ENCODE measurements at places on chromosomes 3 and 15. TPM values are rescaled to one million over a fixed set of nuclear protein-coding genes. Genes with fewer than 3 reads are reported as not detected.

Gene CTXN2
- total RNA-seq, result not detected

Gene SEMA5B
- not detected for total RNA-seq

Gene IGSF10
- total RNA-seq, result not detected

Gene ACKR2
- total RNA-seq, result 0.61 TPM

Gene SERINC4
- total RNA-seq, result not detected

Gene ANKRD63
- total RNA-seq, result not detected

Gene CKMT1A
- 11.4 TPM for total RNA-seq

Gene LYZL4
- not detected for total RNA-seq

Gene THRB
- total RNA-seq, result 4.2 TPM

Gene SLC22A13
- total RNA-seq, result 1.9 TPM

Gene SST
- total RNA-seq, result not detected

Gene GRK7
- total RNA-seq, result not detected

Gene ZNF774
- 2.6 TPM for total RNA-seq

Gene BSN
- total RNA-seq, result 0.10 TPM

Gene EPHA6
- 0.66 TPM for total RNA-seq

Gene TICRR
- total RNA-seq, result 8.5 TPM

Gene MNS1
- total RNA-seq, result 1.5 TPM

GRCh38 chr3:13715167-13715954 is 164.5 kb downstream of the WNT7A start:
- DNase-seq, result no peak

- DNase-seq, result no peak
Observed at GRCh38 chr15:88006146-88006545, 250.4 kb downstream of the NTRK3 start.

GRCh38 chr3:153130312-153130977 is 31.6 kb upstream of the RAP2B start:
- peak; percentile 66 for DNase-seq

GRCh38 chr15:25230442-25230841 is 208.4 kb downstream of the UBE3A start:
- no peak for DNase-seq

GRCh38 chr3:194244167-194244566 is 107.0 kb downstream of the CPN2 start:
- DNase-seq, result no peak

GRCh38 chr3:197398286-197398878 is 100.0 kb upstream of the DLG1 start:
- DNase-seq, result no peak

DNA sequence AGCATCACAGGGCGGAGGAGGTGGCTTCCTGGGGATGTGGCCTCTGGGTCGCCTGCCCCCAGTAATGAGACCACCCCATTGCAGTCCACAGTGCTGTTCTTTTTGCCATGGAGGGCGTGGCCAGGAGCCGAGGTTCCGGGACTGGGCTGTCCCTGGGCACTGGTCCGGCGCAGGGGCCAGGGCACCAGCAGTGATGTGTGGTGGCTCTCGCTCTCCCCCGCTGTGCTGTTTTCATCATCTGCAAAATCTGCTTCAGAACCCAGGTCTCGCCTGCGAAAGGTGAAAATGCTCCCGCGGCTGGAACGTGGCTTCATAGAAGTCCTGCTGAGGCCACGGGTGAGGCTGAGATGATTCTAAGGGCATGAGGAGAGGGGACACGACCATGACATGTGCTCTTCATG is 45.8 kb downstream of the SCN5A start:
- no peak for DNase-seq

- DNase-seq, result no peak
Observed at GRCh38 chr15:42203891-42204290, 4.2 kb downstream of the VPS39 start.

GRCh38 chr3:189457201-189457607 is 174.0 kb upstream of the TP63 start:
- DNase-seq, result peak; percentile 20

GRCh38 chr3:176354843-176355242 is 842.4 kb downstream of the TBL1XR1 start:
- DNase-seq, result no peak

DNA sequence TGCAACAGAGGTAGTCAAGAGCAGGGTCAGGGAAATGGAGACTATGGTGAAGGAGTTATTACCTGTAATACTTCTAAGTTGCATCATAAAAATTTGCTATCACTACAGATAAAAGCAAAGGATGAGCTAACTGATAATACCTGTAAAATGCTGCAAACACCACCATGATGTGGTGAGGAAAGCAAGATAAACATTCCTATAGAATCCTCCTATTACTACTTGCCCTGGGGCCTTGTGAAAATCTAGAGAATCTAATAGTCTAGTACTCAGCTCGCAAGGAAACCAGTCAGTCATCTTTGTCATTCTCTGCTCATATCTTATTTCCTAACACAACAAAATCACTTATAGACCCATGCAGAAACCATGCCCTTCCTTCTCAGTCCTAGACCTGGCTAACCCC is 899.8 kb downstream of the FHIT start:
- no peak for DNase-seq

DNA sequence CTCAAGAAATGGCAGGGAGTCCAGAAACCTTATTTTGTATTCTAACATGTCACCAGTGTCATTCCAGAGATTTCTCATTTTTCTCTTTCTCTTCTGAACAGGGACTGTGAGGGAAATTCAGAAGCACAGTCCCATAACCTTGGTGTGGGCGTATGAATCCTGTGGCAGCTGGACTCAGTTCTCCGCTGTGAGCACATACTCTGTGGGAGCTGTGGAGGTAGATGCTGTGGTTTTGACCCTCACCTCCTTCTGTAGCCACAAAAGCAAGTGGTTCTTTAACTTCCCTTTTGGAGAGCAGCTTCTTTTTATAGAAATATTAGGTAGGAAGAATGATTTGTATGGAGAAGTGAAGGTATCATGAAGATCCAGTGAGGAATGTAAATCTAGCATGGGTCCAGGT is 13.4 kb downstream of the TMEM207 start:
- no peak for DNase-seq

DNA sequence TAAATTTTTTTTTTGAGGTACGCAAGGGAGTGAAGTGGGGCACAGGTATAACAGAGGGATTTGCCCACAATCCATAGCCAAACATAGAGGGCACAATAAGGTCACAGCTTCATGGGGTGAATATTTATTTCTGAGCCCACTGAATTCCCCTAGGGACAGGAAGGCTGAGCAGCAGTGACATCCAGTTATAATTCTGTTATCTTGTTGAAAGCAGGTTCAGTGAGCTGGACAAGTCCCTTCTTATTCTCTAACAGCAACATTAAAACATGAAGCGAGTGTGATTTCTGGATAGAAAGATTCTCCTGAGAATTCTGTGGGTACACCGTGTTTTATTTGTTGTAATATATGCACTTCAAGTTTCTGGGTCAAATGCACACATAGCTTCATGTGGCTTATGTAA is 538.2 kb downstream of the NAALADL2 start:
- no peak for DNase-seq

DNA sequence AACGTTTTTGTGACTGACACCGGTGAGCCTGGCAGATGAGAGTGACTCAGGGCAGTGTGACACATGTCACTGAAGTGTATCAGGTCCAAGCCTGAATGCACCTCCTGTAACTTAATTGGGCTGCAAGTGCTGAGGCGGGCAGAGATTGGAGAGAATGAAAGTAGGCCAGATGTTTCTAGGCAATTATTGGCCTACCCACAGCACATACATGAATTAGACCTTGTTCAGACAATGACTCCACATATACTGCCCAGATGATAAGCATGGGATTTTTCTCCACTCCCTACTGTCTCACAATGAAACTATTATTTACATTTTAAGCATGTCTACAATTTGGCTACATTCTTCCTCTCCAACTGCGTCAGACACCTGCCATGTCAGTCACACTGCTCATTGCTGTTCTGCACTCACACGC is 187.3 kb upstream of the ZNF385D start:
- no peak for DNase-seq

GRCh38 chr3:23916152-23916885 is 471 bp downstream of the NKIRAS1 start:
- DNase-seq, result no peak

GRCh38 chr3:170528726-170529125 is 57.1 kb downstream of the SLC7A14 start:
- no peak for DNase-seq

- DNase-seq, result no peak
Observed at GRCh38 chr15:75022783-75023180, 608 bp upstream of the PPCDC start.

DNA sequence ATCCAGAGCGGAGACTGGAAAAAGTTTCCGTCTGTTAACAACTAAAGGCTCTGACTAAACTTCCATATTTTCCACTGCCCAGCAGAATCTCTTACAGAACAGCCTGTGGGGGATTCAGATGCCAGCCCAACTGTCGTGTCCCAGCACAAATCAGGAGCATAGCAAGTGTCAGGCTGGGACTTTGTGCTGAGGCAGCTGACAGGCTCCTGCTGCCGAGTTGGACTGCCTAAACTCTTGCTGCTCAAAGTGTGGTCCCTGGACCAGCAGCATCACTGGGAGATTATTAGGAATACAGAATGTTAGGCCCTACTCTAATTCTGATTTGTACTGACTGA is 31.2 kb upstream of the CMTM7 start:
- no peak for DNase-seq

- peak; percentile 54 for DNase-seq
Observed at GRCh38 chr3:143158014-143158988, 38.7 kb downstream of the CHST2 start.

GRCh38 chr3:193729088-193729465 is 136.1 kb downstream of the OPA1 start:
- DNase-seq, result no peak

- DNase-seq, result no peak
Observed at GRCh38 chr3:194879991-194880939, 194.6 kb downstream of the FAM43A start.

- no peak for DNase-seq
Observed at GRCh38 chr3:114848082-114848481, 299.0 kb downstream of the ZBTB20 start.

- no peak for DNase-seq
Observed at GRCh38 chr3:99418709-99419108, 219.7 kb upstream of the COL8A1 start.

- no peak for DNase-seq
Observed at GRCh38 chr15:70530503-70530902, 232.9 kb downstream of the UACA start.

- DNase-seq, result peak; percentile 13
Observed at GRCh38 chr3:58679446-58679845, 12.9 kb upstream of the FAM3D start.

GRCh38 chr15:43190178-43190577 is 5.0 kb downstream of the CCNDBP1 start:
- no peak for DNase-seq

Measured in MCF 10A (cell line).